Dermis blood vessel endothelial cell (primary cell): ENCODE measurements at places on chromosomes 2 and 18.

- no peak for DNase-seq
Measured at GRCh38 chr2:151918308-151918707, 90.1 kb upstream of the ARL5A start.

DNA sequence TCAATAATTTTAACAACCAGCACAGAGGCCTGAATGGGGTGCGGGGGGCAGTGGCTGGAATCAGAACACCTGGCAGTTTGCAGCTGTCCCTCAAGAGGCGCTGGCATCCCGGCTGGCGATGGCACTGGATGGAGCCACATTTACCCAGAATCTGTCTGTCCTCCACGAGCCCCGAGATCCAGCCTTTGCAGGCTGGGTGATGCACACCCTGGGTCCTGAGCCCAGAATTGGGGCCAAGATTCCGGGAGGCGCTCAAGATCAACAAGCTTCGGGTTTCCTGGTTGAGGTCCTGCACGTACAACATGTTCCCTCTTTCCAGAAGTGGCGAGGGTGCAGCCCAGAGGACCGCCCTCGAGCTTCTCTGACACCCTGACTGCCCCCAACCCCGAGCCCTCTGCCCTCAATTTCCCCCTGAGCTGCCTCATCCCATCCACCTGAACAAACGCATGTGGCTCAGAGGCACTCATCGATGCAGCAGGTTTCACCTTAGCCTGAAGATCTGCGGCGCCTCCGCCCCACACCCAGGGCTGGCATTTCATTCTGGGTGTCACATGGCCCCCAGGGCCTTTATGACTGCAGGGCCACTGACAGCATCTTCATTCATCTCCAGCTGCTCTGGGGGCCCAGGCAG lies 97.5 kb downstream of the TFCP2L1 start:
- DNase-seq = no peak

- no peak for DNase-seq
Measured at GRCh38 chr18:78090584-78090983, 840.9 kb downstream of the GALR1 start.

- DNase-seq = no peak
Measured at GRCh38 chr2:2083113-2083758, 247.8 kb downstream of the MYT1L start.

GRCh38 chr2:182726473-182726872 lies 10.4 kb downstream of the DNAJC10 start:
- no peak for DNase-seq

DNA sequence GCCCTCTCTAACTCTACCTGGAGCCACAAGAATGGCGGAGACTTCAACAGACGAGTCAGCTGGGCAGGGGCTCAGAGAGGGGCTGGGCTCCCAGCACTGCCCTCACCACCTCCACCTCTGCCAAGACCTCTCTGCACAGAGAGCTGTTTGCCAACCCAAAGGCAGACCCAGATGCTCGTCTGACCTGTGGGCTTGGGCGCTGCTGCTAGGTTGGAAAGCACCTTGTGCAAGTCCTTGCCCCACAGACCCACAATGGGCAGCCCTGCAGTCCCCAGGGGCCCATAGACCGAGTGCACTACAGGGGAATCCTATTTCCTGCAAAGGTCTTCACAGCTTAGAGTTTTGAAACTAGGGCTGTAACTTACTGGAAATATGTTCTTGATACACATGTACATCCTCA lies 13.3 kb downstream of the ACKR3 start:
- no peak for DNase-seq

DNA sequence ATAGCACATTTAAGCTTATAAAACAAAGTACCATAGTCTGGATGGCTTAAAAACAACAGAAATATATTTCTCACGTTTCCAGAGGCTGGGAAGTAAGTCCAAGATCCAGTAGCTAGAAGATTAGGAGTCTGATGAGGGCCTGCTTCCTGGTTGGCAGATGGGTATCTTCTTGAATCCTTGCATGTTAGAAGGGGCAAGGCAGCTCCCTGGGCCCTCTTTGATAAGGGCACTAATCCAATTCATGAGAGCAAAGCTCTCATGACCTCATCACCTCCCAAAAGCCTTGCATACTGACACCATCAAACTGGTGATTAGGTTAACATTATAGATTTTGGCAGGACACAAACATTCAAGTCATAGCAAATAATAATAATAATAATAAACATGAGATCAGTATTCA lies 146.4 kb downstream of the CCDC102B start:
- DNase-seq = no peak

- no peak for DNase-seq
Measured at GRCh38 chr2:78309460-78309859, 716.0 kb upstream of the REG3G start.

DNA sequence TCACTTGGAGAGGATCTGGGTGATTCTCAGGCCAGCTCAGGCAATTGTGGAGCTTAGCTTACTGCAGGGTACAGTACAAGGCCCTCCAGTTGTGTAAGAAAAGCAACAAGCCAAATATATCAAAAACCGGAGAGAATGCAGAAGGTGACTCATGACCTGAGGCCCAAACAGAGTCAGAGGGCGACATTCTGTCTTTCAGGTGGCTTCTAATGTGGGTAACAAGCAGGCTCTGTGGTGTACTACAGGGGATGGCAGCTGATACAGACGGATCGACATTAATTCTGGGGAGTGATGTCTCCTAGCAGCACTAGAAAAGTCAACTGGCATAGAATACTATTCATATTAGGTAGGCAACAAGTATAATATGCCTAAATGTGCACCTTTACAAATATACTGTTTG lies 219.5 kb upstream of the SOX11 start:
- DNase-seq = no peak

- DNase-seq = no peak
Measured at GRCh38 chr2:53958443-53958842, 12.3 kb downstream of the PSME4 start.

GRCh38 chr18:12989397-12990122 lies 1.6 kb upstream of the CEP192 start:
- no peak for DNase-seq

GRCh38 chr2:202749477-202749876 lies 114.7 kb downstream of the FAM117B start:
- no peak for DNase-seq

- no peak for DNase-seq
Measured at GRCh38 chr2:54755641-54756326, 32.3 kb downstream of the EML6 start.

DNA sequence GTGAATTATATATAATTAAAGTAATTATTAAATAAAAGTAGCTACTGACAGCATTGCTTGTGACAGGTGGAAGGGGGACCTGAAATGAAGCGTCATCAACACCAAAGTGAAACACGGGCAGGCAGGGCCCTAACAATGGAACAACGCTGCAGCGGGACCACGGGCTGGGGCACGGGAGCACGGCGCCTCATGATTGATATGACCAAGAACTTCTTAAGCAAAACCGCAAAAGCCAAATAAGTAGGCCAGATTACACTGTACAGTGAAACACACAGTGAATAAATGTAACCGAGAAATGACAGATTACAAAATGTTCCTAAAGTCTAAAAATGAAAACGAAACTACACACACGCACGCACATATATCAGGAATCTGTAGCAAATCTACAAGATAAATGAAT lies 81.4 kb downstream of the SNTG2 start:
- DNase-seq = no peak

DNA sequence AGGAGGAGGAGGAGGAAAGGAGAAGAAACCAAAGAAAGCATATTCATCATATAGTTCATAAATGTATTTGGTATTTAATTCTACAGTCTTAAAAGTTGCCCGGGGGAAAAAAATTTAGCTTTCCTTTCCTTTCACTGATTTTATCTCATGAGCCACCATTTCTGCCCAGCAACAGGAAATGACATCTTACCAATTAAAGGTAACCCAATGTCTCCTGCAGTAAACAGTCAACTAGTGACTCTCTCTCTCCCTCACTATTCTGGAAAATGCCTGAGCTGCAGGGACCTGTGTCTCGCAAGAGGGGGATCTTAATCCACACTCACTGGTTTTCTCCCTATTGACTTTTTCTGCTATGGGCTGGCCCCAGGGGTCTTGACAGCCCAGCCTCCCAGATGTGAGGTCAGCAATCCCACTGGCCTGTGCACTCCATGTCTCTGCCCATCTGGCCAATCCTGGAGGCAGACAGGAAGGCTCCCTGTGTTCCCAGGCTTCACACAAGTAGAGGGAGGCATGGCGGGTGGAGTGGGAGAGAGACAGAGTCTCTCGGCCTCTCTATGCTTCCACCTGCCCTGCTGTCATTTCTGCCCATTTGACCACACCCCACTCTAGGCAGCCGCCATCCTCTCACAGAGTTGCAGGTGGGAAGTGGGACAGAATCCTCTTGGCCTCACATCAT lies 85.4 kb upstream of the CABLES1 start:
- DNase-seq = no peak

DNA sequence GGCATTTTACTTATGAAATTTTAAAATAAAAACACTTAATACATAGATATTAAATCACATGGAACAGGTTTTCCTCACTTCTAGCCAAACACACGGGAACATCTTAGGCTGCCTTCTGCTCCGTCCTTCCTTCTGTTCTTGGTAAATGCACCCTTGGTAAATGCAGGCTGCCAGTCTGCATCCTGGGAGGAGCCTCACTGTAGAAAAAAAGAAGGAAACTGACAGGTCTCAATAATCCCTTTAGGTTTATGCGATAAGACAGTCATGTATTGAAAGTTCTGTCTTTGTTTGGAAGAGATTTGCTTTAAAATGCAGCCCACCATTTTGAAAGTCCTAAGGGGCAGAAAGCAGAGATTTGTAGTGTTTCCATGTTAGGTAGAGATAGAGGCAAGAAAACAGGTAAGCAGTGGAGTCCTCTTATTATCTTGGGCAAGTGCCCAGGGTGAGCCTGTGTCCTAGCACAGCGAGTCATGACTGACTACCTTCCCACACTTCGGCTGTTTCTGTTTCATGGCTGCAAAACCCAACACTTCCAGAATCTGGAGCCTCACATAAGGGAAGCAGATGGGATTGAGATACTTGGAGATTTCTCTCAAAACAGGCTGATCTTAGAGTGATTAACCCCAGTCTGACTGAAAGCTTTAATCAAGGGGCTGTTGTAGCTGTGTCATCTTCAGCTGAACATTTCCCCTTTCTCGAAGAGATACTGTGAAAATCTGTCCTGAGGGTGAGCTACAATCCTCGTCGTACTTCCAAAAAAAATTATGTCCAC lies 131.4 kb upstream of the MAP3K20 start:
- DNase-seq = no peak

DNA sequence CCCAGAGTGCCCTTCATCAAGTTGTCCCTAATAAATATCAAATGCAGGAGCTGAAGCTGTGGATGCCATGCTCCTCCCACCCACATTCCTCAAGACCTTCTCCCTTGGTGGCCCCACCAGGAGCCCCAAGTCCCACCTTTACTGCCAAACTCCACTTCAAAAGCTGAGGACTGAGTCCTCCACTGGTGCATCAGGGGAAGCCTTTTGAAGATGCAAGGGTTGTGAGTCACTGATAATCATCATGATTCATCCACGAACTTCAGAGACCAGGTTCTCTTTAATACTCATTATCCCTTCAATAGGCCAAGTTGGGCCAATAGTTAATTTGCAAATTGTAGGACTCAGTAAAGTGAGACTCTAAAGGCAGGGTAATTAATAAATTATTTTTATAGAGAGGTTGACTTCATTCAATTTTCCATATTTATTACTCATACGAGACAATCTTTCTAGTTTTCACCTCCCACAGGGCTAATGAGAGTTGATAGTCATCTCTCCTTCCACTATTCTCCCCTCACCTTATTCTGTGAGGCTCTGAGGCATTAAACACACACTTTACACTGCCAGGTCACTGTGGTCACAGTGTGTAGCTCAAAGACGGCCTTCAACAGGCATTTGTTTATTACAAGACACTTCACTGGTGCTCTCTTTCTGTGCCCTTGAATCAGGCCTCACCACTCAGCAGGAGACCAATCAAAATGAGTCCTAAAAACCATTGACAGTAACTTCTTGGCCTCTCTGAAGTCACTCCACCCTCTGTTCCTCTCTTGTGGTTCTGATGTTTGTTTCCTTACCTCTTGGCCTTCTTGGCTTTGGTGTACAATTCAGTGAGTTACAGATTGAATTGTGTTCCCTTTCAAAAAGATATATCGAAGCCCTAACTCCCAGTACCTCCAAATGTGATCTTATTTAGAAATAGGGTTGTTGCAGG lies 99.9 kb downstream of the TRIB2 start:
- DNase-seq = peak; percentile 58

GRCh38 chr2:96747061-96747617 lies 7.3 kb upstream of the LMAN2L start:
- DNase-seq = no peak

DNA sequence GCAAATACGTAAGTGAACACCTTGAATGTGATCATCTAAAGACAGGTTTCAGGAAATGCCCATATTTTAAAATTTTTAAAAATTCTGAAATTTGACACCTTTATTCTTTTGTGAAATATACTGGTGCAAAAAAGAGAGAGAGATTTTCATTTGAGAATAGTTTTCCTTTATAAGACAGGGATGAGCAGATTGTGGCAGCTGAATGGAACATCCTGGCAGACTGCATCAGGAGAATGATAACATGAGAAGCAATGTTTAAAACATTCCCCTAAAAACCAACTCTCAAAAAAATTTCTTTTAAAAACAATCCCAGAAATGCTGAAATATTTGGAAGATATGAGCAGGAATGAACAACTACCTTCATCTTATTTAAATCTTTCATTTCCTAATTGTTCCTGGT lies 744.8 kb upstream of the ID2 start:
- no peak for DNase-seq

GRCh38 chr2:10497797-10498251 lies 49.7 kb upstream of the ODC1 start:
- DNase-seq = peak; percentile 44

GRCh38 chr2:152718909-152719645 lies 657 bp downstream of the ARL6IP6 start:
- peak; percentile 38 for DNase-seq

GRCh38 chr2:206116278-206116677 lies 30.3 kb upstream of the INO80D start:
- no peak for DNase-seq

DNA sequence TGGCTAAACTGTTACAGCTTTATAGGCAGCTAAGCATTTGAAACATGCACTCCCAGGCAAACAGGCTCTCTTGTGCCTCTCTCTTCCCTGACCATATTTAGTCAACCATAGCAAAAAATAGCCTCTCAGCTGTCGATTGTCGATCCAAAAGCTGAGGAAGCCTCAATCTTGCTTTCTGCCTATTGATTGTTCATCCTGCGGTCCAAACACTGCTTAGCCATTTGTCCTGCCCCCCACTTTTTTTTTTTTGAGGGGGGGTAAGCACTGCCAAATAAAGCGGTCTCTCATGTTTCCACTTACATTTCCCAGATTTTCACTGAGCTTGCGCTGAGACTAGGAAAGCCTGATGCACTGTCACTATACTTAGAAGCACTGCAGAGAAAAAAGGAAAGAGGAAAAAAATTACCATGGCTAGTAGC lies 90.8 kb downstream of the MIB1 start:
- no peak for DNase-seq

GRCh38 chr2:149314687-149315086 lies 15.7 kb upstream of the LYPD6 start:
- DNase-seq = no peak

- no peak for DNase-seq
Measured at GRCh38 chr2:69454976-69455375, 17.7 kb upstream of the NFU1 start.
